Activated CD4-positive, alpha-beta T cell treated with anti-CD3 and anti-CD28 coated beads, Interleukin-2, amount 10 ng/mL, durations not matched to agents 24 days and 14 days (primary cell): ENCODE measurements at places on chromosomes 4 and X.

- no peak for DNase-seq
Observed at GRCh38 chr4:189374176-189374575, 566.5 kb upstream of the FRG1 start.

GRCh38 chr4:169167957-169168858 is 102.5 kb downstream of the SH3RF1 start:
- no peak for DNase-seq

DNA sequence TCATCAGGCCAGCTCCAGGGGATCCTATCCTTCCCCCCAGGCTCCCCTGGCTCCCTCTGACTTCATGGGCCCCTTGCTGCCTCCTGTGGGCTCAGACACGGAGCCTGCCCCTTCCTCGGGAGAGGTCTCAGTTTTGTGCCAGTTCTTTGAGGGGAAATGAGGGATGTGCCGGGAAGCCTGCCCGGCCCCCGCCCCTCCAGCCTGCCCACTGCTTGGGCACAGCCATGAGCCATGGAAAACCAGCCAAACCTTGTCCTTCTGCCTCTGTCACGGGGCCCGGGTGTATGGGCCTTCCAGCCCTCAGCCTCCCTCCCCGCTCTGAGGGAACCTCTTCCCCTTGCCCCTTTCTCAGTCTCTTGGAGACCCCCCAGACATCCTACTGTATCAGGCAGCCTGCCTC is 6.8 kb downstream of the BGN start:
- no peak for DNase-seq

GRCh38 chr4:57187246-57187645 is 77.1 kb upstream of the IGFBP7 start:
- no peak for DNase-seq

- no peak for DNase-seq
Observed at GRCh38 chr4:171186700-171187099, 626.5 kb upstream of the GALNTL6 start.
